Stimulated activated CD8-positive, alpha-beta memory T cell treated with anti-CD3 and anti-CD28 coated beads, Interleukin-7, amount 100 ng/mL, for 1 hour (primary cell): ENCODE measurements at places on chromosomes 5 and 9.

- peak; percentile 66 for DNase-seq
These were observed 27.0 kb upstream of the ERGIC1 start for GRCh38 chr5:172806897-172807672.

DNA sequence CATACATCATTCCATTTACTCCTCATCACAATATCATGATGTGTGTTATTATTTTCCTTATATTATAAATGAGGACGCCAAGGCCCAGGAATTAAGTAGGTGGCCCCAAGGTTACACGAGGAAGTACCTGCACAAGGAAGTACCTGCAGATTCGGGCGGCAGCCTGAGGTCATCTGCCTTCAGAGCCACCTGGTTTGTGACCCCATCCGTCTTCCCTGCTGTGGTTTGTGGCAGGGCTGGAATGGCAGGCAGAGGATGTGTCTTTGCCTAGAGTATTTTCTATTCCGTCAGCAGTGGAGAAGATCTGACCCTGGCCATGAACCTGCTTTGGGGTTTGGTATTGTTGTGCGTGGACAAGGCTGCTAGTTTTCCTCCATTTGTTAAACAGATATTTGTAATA is 59.7 kb downstream of the PDZD2 start:
- DNase-seq, result no peak

DNA sequence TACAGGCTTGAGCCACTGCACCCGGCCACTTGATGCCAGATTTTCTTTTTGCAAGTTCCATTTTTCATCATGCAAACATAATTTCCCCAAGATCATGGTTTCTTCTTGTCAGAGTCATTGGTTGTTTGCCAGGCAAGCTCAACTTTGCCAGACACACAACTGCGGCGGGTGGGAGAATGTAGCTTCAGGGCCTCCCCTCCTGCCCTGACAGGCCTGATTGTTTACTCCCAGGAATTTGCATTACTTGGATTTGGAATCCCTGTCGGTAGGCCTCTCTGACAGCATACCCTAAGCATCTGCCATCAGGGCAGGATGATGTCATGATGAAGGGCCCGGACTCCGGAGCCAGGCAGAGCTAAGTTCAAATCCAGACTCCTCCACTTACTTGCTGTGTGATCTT is 15.1 kb downstream of the RPS14 start:
- no peak for DNase-seq

DNA sequence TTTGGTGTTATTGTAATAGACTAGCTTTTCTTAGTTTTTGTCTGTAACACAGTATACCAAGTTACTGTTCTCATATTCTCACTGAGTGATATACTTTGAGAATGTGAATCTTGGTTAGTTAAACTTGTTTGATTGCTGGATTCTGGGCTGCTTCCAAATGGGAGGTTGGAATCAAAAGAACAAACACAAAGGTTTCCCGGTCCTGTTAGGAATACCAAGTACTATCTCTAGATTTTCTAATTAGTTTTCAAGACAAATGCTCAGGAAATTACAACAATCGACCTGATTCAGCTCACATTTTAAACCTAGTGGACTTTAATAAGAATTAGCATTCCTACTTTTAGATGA is 244.3 kb downstream of the CSNK1G3 start:
- no peak for DNase-seq

- no peak for DNase-seq
These were observed 1.1 kb downstream of the ELOVL7 start for GRCh38 chr5:60842871-60843385.

GRCh38 chr9:89597711-89598362 is 7.0 kb upstream of the GADD45G start:
- DNase-seq, result no peak

DNA sequence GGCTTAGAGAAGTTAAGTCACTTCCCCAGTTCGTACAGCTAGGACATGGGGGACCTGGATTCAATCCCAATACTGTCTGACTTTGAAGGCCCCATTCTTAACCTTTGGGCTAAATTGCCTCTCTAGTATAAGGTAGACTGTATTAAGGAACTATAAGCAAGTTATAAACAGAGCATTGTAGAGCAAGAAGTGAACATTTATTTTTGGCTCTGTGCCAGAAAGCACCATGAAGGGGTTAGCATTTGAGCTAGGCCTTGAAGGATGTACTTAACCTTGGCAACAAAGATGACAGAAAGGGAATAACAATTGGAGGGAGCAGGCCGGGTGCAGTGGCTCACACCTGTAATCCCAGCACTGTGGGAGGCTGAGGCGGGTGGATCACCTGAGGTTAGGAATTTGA is 32.8 kb downstream of the GALNT10 start:
- no peak for DNase-seq

DNA sequence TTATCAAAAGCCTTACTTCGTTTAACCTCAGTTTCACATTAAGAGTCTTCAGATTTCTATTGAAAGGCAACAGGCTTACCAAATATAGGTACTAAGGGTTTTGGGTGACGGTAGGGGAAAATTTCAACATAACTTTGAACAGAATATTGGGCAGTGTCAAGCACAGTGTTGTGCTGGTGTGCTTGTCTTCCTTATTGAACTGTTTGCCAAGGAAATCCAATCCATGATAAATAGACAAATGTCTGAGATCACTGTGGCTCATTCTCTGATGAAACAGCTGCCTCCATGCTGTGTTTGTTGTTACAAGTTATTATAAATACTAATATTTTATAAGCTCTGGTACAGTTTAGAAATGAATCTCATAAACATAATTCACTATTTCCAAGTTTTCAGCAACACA is 730.1 kb downstream of the NR2F1-AS1 start:
- DNase-seq, result no peak

GRCh38 chr5:174901336-174901735 is 177.0 kb downstream of the MSX2 start:
- no peak for DNase-seq

- no peak for DNase-seq
These were observed 20.8 kb upstream of the ANXA6 start for GRCh38 chr5:151178372-151178771.

DNA sequence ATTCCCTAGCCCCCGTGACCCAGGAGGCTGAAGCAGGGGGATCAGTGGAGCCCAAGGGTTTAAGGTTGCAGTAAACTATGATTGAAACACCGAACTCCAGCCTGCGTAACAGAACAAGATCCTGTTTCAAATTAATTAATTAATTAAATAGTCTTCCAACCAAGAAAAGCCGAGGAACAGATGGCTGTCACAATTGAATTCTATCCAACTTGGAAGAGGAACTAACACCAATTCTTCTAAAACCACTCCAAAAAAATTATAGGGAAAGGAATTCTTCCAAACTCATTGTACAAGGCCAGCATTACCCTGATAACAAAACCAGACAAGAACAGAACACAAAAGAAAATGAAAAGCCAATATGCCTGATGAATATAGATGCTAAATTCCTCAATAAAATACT is 43.4 kb upstream of the RGS7BP start:
- DNase-seq, result no peak

DNA sequence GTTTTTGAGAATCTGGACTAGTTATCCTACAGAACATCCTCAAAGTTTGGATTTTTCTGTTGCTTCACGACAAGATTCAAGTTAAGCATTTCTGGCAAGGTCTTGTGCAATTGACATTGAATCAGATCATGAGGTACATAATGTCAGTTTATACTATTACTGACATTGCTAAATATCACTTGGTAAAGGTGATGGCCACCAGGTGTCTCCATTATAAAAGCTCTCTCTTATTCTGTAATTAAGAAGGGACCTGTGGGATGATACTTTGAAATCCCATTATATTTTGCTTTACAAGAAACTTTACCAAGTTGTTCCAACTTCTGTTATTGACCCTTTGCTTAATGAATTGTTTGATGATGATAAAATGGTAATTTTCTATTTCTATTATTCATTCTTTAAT is 131.0 kb upstream of the ASTN2 start:
- no peak for DNase-seq

- DNase-seq, result no peak
These were observed 16.0 kb upstream of the ZCCHC7 start for GRCh38 chr9:37104183-37104889.

- DNase-seq, result no peak
These were observed 15.4 kb downstream of the AGXT2 start for GRCh38 chr5:35032356-35032755.

DNA sequence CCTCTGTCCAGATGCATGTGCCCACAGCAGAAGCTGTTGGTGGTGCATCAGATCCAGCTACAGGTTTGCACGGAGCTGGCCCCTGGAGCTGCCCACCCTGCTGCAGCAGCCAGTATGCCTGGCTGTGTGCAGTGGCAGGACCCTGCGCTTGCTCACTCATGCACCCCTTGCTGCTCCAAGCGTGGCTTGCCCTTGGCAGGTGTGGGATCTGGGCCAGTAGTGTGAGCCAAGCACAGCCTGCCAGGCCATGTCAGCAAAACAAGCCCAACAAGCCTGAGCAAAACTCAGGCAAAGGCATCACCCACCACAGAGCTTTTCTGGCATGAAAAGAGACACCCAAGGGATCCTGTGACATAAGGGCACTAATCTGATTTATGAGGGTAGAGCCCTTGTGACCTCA is 18.3 kb upstream of the ECPAS start:
- DNase-seq, result no peak

DNA sequence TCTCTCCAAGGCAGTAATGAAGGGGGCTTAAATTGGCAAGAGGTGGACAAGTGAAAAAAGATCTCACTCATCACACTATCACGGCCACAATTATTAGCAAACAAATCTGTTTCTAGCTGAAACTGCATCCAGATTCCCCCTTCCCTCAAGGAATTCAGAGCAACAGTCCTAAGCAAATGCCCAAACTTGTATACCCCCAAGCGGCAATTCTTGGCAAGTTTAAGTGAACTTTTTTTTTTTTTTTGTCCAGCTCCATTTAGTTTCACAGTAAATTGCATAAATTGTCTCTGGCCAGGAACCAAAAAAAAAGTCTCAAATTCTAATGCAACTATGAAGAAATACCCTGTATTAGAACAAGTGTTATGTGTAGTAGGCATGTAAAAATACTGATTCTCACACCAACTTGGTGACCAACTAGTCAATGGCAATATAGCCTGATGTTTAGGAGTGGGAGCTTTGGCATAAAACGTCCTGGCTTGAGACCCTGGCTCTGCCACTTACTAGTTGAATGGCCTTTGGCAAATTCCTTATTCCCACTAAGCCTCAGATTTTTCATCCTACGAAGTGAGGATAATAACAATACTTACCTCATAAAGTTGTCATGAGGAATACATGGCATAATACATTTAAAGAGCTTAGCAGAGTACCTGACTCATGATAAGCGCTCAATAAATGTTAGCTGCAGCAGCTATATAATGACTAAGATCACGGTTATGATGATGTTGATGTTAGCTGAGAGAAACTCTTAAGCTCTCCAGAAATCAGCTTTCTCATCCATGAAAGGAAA is 193.2 kb downstream of the ADAMTSL1 start:
- DNase-seq, result no peak

DNA sequence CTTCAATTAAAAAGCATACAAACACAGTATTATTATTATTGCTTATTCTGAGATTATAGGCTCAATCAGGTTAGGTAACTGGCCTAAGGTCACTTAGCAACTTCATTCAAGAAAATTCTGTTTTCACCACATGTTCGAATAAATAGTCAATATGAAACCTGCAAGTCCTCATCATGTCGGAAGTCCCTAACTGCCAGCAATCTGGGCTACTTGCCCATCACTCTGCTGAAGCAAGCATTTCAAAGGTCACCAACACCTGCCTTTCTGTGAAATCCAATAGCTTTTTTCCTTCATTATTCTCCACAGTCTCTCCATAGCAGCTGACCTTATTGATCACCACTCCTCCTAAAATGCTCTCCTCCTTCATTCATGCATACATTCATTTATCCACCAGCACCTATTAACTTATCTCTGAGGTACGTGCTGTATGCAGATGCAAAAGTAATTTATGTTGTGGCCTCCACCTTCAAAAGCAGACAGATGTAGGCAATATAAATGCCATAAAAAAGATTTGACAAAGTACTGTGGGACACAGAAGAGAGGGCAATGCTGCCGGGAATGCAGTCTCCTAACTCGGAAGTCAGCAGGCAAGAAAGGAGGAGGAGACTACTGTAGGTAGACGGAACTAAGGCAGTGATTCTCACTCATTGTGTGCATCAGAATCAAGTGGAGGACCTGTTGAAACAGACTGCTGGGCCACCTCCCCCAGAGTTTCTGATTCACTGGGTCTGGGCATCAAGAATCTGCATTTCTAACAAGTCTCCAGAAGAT is 310.9 kb downstream of the BNC2 start:
- no peak for DNase-seq

DNA sequence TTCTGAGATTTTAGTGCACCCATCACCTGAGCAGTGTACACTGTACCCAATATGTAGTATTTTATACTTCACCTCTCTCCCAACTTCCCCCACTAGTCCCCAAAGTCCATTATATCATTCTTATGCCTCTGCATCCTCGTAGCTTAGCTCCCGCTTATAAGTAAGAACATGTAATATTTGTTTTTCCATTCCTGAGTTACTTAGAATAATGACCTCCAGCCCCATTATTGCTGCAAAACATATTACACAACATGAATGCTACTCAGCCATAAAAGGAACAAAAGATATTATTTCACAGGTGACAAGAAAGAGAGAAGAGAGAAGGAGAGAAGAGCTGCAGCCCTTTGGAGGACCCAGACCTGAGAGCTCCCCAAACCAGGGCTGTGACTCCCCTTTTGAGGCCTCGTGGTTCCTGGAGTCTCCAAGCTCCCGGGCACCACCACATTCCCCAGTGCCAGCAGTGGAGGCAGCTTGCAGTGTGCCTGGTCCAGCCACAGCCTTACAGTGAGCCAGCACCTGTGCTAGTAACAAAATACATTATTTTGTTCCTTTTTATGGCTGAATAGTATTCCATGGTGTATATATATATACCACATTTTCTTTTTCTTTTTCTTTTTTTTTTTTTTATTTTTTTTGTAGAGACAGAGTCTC is 194.5 kb upstream of the DAB2 start:
- no peak for DNase-seq

DNA sequence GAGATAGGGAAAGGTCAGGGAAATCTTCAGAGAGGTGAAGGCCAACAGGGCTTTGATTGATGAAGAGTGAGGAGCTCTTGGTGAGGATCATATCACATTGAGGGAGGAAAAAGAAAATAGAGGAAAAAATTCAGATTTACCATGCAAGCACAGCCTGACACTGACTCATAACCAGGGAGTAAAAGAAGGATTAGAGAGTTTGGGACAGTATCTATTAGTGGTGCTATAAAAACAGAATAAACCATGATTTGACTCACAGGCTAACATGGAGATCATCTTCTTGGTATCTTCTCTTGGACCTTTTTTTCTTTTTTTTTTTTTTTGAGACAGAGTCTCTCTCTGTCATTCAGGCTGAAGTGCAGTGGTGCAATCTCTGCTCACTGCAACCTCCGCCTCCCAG is 44.4 kb downstream of the MUSK start:
- no peak for DNase-seq

DNA sequence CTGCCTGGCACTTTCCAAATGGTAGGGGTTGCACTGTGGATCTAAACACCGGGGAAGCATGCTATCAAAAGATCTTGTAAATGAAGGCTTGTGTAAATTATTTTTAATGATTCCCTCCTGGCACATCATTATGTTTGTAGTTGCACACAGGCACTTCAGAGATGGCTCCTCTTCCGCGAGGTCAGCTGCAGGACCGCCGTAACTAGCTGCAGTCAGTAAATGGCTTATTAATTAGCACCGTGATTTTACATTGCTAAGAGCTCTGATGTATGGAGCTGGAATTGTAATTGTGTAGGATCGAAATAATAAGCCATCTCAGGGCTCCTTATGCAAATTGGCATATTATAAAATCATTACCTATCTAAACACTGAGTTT is 397.6 kb upstream of the IRX1 start:
- no peak for DNase-seq
